ENCODE measurements at places on chromosomes 7 and 10. TPM values are rescaled to one million over a fixed set of nuclear protein-coding genes. Genes with fewer than 3 reads are reported as not detected.

GRCh38 chr7:151129960-151130591 is 37.4 kb downstream of the GBX1 start:
- no peak for DNase-seq

HECW1 gene
- polyA plus RNA-seq, result 7.5 TPM

GRCh38 chr10:133259602-133259989 is 17.1 kb downstream of the ADAM8 start:
- no peak for DNase-seq

GRCh38 chr7:2295936-2296620 is 18.2 kb downstream of the SNX8 start:
- peak; percentile 24 for DNase-seq

ANKRD7 gene
- 1.3 TPM for polyA plus RNA-seq

DNA sequence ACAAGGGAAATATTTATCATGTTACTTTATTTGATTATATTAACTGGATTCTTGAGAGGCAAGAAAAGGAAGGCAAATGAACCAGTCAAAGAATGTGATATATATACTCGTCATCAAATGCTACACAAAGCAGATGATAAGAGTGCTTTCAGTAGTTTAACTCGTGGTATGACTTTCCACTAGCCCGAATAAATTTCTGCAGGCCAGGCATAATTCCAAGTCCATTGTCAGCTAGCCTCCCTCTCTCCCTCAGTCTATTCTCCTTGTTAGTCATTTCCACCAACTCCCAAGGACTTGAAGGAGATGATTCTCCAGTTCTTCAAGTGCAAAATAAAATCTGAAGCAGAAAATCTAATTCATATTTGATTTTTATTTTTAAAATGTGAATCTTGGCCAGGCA is 190.5 kb downstream of the GLI3 start:
- DNase-seq, result no peak

- peak; percentile 80 for DNase-seq
Measured at GRCh38 chr7:135653340-135654080, 8.8 kb upstream of the STMP1 start.

- DNase-seq, result no peak
Measured at GRCh38 chr10:6918305-6918704, 338.2 kb upstream of the PRKCQ start.

- DNase-seq, result no peak
Measured at GRCh38 chr10:67788028-67788886, 49.7 kb downstream of the DNAJC12 start.

CHRM2 gene
- not detected for polyA plus RNA-seq

CALHM1 gene
- not detected for polyA plus RNA-seq
